ENCODE measurements at places on chromosomes 2 and 18.

- no peak for DNase-seq
Measured at GRCh38 chr18:23893653-23894052, 120.9 kb upstream of the TTC39C start.

- no peak for DNase-seq
Measured at GRCh38 chr2:134262684-134263083, 8.8 kb downstream of the MGAT5 start.

- DNase-seq: no peak
Measured at GRCh38 chr2:36031471-36031870, 324.1 kb upstream of the CRIM1 start.

DNA sequence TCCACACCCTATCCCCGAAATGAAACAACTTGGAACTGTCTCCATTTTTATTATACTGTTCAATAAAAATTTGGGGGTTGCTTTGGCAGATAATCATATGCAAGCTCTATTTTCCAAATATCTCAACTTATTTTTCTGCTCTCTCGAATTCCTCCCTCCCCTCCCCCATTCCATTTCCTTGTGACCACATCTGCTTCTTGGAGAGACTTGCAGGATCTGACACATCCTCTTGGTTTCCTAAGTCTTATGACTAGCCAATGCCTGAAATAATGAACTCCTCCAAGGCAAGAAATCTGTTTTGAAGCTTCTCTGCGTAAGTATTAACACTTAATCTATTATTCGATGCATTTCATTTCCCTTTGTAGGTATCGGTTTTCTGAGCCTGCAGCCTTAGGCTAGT is 16.1 kb downstream of the TGIF1 start:
- peak; percentile 91 for DNase-seq

GRCh38 chr2:230908595-230909191 is 16.3 kb downstream of the GPR55 start:
- peak; percentile 85 for DNase-seq

Measured in iris pigment epithelial cell (primary cell).